ENCODE measurements at places on chromosomes 12 and 14. TPM values are rescaled to one million over a fixed set of nuclear protein-coding genes. Genes with fewer than 3 reads are reported as not detected.

The SLC4A8 gene
- total RNA-seq, result 5.5 TPM

DNA sequence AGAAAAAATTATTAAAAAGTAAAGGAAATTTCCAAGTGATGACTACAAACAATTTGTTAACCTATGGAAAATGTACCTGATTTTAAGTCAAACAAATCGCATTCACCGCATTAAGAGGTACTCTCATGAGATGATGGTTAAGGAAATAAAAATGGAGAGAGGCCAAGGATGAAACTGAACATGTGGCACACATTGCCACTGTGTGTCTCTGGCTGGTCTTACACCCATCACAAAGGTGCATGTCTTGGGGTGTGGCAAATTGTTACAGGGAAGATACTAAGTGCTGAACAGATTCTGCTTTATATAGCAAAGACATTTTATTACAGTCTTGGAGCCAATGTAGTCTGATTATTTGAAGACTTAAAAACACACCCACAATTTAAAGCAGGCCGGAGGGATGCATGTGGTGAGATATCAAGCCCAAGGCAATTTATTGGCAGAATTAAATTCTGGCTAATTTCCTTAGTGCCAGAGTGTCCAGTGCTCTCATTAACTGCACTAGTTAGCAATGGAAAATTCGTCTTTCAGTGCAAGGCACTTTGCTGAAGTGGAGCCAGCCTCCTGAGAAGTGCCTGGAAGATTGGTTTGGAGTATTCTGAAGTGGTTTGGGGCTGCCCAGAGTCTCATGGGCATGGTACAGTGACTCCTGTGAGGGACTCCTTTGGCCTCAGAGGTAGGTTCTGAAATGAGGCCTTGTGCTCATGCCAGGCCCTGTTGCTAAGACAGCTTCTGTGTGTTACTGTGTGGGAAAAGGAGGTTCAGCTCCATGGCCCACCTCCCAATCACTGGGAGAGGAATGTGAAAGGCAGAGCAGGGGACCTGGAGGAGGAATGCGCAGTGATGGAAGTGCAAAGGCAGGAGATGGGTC lies 166.9 kb downstream of the BRMS1L start:
- no peaks in the 10 kb centered on the region for H3K27me3 ChIP-seq
- no peak overlapping the region for H3K27ac ChIP-seq
- H3K4me1 ChIP-seq, result no peaks in the 10 kb centered on the region
- H3K4me3 ChIP-seq, result no peak overlapping the region

The FITM1 gene
- total RNA-seq, result not detected

GRCh38 chr12:48454667-48455066 lies 17.7 kb upstream of the ANP32D start:
- H3K4me3 ChIP-seq, result no peak overlapping the region
- H3K27ac ChIP-seq, result no peak overlapping the region
- no peaks in the 10 kb centered on the region for H3K36me3 ChIP-seq
- peak; percentile 10 for DNase-seq
